HTR-8/SVneo (cell line): ENCODE measurements at places on chromosomes 5 and 9.

DNA sequence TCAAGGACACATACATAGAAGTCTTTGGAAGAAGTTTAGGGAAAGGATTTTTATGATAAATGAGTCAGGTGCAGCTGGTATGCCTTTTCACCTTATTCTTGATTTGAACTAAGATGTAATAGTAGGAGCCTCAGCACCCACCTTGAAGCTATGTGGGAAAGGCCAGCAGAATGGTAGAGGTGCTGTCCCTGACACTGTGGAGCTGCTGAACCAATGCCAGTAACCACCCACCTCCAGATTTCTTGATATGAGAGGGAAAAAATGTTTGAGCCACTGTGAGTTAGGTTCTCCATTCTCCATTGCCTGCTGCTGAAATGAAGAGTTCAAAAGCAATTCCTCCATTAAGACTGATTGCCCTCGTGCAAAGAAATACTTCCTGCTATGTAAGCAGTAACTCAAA lies 12.2 kb upstream of the HMGCR start:
- no peak for DNase-seq

DNA sequence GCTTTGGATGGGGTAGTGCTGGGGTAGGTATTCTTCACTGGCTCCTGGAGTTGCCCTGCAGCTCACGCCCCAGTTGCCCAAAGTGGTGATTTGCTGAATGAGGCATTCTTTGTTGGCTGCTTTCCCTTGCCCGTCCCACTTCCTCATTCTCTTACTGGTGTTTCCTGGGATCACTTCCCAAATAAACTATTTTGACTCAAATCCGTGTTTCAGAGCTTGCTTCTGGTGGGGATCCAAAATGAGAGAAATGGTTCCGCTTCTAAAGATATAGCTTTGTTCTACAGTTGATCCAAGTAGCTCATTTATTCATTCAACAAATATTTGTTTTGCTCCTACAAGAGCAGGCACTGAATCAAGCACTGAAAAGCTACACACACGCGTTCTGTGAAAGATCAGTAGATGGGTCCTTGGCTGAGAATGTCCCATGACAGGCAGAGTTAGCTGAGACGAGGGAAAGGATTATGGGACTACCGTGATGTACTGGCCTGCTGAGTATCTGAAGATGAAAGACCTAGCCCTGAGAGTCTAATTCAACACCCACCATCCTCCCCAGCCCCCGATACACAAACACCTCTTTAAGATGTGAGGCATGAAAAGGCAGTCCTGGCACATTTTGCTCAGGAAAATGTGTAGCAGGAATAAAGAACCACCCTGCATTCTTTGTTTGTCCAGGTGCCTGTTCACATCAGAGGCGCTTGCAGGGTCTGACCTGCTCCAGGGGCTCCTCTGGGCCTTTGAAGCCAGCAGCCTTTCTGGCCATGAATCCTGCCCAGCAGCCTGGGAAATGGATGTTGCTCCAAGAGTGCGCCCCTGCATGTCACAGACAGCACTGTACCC lies 143.1 kb upstream of the RANBP3L start:
- no peak for DNase-seq

DNA sequence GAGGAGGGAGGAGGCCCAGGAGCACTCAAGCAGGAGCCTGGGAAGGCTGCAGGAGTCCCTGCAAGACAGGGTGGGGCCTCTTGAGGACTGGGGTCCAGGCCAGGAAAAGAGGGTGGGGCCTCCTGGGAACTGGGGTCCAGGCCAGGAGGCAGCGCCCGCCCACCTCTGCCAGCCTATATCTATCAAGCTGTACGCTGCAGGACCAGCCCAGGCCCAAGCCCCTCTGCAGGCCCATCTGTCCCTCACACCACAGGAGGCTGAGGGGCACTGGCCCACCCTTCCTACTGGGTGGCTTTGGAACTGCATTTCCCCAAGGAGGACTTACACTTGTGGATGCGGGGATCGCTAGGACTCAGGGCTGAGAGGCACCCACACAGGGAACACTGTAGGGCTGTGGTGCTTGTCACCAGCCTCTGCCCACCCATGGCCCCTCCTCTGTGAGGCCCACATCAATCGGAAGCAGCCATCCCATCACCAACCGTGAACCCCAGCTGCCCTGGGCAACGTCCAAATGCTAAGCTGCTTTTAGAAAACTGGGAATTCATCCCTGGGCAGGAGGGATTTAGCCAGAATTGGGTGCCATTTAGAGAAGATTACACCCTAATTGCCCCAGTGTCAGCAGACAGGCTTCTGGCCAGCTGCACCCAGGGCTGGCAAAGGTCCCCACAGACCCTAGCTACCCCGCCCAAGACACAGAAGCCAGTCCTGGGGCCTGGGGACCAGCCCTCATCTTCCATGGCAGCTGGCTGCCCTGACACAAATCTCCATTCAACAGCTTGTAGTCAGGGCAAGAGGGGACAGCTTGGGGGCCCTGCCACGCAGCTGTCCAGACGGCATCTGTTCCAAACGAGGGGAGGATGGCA lies 15.3 kb downstream of the BICD2 start:
- no peak for DNase-seq

- DNase-seq, result no peak
Observed at GRCh38 chr9:123299558-123300126, 31.3 kb upstream of the STRBP start.

DNA sequence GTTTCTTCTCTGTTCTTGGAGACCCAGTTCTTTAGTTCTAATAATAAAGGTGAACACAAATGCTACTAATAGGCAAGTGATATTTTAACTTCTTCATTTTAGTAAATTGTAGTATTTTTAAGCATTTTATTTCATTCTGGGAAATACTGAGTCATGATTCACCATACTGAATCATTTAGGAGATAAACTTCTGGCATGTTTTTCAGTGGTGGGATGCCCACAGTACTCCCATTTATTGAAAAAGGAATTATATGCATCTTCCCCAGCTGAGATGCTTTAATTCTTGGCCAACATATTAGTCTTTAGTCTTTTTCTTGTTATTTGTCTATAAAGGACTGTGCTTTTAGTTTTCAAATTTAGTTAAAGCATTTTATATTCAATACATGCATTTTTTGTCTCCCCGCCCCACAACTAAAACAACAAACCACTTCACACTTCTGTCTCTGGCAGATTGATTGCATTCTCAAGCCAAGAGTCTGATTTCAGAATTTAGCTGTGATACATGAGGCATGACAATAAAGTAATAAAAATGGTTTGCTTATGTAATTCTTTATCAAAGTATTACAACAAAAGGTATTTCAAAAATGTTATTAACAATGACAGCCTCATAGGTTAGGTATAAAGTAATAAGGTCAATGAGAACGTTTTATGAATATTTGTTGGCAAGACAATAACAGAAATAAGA lies 125.2 kb upstream of the CDH18 start:
- no peak for DNase-seq

GRCh38 chr9:87338088-87338989 lies 159.3 kb upstream of the DAPK1 start:
- no peak for DNase-seq

DNA sequence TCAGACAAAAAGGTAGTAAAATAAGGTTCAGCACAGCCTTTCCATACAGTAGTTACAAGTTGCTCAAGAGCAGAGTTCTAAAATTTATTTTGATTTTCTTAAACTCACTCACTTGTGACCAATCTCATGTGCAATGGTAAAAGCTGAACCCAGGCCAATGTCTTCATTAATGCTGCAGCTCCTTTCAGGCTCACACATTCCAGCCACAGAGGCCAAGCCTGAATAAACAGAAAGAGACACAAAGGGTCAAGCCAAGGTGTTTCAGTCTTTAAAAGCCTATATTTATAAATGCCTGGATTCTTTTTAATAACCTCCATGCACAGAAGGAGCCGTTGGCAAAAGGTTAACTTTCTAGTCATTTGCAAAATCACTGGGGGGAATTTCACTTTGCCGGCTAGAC lies 152.5 kb downstream of the ADAMTS6 start:
- no peak for DNase-seq
